Ovary (tissue), 10 donors: ENCODE measurements at places on chromosomes 13 and 19. TPM values are rescaled to one million over a fixed set of nuclear protein-coding genes. Genes with fewer than 3 reads are reported as not detected.
A peak's percentile ranks its signal among the peaks of the same experiment; 100 is the strongest.

- DNase-seq: no peak
Measured at GRCh38 chr13:25372284-25373081, 709 bp downstream of the ATP8A2 start.

- DNase-seq: no peak
Measured at GRCh38 chr13:73399347-73400216, 340.8 kb downstream of the KLF5 start.

GRCh38 chr13:107576430-107576829 lies 638.9 kb downstream of the LIG4 start:
- DNase-seq: no peak

DNA sequence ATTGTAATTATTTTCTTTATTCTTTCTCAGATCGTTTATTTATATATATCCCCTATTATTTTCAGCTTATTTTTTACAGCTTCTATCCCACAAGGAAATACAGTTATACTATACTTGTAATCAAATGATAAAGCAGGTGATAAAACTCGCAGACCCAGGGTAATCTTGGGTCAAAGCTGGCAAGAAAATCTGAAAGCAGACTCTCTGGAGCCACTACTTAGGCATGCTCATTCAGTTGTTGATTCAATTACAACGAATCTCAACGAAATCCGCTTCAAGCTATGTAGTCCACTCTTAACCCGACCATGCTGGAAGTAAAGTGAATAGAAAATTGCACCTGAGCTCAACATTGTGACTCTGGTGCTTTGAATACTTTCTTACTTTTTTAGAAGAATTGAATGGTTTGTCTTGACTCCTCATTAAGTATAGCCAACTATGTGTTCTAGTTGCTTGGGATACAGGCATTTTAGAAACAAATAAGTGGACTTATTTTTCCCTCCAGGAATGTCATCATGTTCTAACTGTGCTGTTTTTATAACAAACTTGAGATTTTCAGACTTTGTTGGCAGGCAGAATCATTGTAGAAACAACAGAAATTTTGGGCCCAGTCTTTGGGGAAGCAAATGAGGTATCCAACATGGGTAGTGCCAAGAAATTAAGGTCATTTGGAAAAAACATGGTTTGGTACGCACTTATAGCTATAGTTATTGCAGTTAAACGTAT lies 21.4 kb downstream of the ESD start:
- DNase-seq: no peak

- DNase-seq: no peak
Measured at GRCh38 chr19:47107202-47107952, 6.2 kb downstream of the ZC3H4 start.

DNA sequence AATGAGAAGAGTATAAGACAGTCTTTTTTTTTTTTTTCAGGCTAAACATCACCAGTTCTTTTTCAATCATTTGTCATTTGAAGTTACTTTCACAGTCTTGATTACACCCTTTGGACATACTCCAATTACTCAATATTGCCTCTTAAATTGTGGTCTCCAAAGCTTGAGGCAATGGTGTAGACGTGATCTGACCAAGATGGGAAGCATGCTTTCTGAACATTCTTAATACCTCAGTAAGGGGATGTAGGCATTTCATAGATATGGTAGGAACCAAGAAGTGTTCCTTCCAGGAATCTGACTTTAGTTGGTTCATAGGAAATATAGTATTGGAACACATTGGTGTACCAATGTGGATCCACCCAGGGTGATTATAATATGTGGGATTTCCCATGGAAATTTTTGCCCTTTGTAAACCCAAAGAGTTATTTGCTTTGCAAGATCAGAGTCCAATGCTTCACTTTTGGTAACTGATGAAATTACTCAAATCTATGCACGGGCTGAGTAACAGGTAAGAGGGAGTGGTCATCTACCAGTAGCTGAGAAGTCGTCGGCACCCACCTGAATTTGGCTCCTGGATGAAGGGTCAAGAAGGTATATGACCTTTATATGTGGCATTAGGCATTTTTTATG lies 62.2 kb downstream of the ERCC5 start:
- no peak for DNase-seq

DNA sequence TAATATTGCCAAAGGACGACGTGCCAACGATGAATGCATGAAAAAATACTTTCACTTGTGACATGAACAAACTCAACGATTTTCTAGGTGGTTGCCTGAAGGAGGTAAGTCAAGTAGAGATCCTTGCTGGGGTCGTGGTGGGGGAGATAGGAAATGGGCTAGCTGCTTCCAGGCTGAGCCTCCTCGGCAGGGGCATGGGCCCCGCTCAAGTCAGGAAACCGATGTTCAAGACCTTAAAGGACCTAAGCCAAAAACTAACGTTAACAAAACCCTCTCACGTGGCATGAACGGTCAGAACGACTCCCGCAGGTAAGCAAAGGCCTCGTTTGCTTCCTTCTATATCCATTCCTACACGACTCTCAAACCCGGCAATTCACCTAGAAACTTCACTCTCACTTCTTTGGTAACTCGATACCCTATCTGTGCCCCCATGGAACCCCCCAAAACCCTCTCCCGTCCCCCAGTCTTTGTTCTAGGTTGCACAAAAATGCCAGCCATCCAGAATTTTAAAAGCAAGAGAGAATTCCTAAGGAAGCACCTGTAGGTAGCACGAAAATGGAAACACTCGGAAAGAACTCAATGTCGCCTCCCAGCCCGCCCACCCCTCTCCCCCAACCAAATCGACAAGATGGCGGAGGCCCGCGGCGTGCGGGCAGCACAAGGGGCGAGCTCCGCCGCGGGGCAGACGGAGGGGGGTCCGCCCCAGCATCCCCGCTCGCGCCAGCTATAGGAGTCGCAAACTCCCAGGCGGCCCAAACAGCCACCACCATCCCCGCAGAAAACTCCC lies 13.6 kb downstream of the ACP4 start:
- no peak for DNase-seq

- no peak for DNase-seq
Measured at GRCh38 chr13:34546344-34547250, 395.5 kb upstream of the NBEA start.

- no peak for DNase-seq
Measured at GRCh38 chr13:72599178-72599743, 128.2 kb downstream of the MZT1 start.

- DNase-seq: no peak
Measured at GRCh38 chr13:86269511-86269910, 470.3 kb upstream of the SLITRK6 start.

DNA sequence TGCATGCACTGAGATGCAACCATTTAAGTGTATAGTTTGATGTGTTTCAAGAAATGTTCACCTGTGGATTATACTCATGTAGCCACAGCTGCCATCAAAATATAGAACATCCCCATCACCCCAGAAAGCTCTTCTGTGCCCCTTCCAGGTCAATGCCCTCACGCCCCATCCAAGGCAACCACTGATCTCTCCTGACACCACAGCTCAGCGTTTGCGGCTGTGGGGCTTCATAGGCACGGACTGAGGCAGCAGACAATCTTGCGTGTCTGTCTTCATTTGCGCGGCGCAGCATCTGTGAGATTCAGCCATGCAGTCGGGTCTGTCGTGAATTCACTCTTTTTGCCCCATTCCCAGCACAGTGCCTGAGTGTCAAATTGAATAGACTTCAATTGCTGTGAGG lies 153.8 kb upstream of the UQCRFS1 start:
- DNase-seq: no peak

DNA sequence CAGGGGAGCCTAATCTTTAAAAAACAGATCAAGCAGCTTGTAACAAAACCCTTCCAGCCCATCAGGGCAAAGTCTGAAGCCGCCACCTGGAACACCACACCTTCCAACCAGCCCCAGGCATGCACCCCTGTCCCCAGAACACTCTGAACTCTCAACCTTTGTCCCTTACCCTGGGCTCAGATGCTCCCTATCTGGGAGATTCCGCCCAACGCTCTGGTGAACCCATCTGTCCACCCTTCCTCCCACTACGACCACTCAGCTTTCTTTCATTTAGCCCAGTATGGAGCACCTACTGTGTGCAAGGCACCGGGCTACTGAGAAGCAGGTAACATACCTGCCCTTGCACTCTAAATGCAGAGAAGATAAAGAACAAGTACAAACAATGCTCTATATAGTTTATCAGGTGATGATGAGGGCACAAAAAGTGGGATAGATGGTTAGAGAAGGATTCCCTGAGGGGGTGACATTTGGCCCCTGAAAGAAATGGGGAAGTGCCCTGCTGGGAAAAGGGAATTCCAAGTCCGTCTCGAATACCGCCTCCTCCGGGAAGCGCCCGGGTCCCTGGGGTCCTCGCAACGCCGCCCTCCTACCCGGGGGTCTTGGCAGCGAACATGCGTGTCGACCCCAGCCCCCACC lies 629 bp downstream of the PEPD start:
- DNase-seq: no peak

- peak; percentile 64 for DNase-seq
Measured at GRCh38 chr19:41321600-41322270, 11.8 kb downstream of the CCDC97 start.

TMTC4 gene
- 5.9 TPM for polyA plus RNA-seq

DNA sequence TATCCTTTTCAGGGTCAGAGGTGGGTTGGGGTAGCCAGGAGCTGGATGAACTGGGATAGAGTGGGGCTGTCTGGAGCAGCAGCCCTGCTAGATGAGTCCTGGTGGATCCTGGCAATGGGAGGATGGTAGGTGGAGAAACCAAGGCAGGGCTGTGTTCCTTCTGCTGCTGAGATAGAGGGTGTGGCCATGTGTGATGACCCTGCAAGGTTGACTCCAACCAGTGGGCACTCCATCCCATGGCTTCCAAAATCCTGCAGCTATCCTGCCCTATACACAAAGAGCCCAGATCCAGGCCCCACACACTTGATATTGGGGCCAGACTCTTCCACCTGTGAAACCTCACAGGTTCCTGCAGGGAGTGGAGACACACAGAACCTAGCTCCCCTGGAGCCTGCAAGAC lies 2.4 kb upstream of the ZNF446 start:
- DNase-seq: no peak

DNA sequence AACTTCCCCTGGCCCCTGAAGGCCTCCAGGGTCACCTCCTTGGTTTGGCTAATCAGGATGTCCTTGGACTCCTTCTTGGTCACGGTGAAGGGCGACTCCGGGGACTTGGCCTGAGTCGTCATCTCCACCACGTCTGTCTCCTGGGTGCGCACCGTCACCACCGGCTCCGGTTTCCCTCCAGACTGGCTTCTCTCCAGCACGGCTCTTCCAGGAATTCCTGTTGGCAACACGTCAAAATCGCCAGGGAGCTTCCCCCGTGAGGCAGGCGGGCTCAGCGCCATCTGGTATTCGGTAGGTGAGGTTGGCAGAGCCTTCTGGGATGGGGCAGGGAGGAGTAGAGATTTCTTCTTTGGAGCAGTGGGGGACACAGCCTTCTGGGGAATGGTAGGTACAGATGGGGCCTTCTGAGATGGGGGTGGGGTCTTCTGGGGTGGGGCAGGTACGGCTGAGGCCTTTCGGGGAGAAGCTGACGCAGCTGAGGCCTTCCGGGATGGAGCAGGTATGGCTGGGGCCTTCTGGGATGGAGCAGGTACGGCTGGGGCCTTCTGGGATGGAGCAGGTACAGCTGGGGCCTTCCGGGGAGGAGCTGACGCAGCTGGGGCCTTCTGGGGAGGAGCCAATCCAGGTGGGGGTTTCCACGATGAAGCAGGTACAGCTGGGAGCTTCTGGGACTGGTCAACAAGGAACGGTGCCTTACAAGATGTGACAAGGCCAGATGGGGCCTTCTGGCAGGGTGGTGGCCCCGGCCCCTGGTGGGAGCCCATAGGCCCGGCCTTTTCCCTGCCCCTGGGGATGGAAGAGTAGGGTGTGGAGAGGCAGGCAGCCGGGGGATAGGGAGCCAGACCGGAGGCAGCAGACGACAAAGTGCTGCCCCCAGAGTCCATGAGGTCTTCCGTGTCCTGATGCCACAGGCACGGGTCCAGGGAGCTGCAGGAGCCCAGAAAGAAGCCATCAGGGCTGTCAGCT lies 3.8 kb downstream of the GARIN5B start:
- DNase-seq: no peak

DNA sequence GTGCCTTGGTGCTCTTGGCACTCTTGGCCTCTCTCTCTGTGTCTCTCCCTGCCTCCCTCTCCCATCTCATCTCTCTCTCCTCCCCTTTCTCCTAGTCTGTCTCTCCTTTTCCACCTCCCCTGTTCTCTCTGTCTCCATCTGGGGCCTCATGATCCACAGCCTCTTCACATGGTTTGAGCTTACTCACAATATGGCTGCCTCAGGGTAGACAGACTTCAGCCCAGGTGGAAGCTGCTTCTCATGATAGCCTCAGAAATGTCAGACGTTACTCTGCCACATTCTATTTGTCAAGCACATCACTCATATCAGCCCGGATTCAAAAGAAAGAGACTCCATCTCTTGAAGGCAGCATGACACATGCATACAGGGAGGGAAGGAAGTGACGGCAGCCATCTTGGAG lies 18.4 kb upstream of the S1PR4 start:
- DNase-seq: no peak

DNA sequence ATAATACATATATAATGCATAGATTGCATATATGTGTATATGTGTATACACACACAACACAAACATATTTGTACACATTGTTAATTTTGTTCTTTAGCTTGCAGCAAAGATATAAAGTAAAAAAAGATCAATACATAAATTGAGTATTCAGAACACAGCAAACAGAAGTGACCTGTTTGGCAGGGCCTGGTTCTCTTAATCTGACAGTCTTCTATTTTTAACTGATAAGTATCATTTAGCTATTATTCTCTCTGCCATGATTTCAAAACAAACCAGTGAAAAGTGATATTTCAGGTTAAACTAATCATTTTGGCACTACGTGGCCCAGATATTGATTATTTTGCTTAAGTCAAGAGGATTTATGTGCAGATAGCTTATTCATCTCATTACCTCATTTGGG lies 309.4 kb downstream of the OXGR1 start:
- no peak for DNase-seq

DNA sequence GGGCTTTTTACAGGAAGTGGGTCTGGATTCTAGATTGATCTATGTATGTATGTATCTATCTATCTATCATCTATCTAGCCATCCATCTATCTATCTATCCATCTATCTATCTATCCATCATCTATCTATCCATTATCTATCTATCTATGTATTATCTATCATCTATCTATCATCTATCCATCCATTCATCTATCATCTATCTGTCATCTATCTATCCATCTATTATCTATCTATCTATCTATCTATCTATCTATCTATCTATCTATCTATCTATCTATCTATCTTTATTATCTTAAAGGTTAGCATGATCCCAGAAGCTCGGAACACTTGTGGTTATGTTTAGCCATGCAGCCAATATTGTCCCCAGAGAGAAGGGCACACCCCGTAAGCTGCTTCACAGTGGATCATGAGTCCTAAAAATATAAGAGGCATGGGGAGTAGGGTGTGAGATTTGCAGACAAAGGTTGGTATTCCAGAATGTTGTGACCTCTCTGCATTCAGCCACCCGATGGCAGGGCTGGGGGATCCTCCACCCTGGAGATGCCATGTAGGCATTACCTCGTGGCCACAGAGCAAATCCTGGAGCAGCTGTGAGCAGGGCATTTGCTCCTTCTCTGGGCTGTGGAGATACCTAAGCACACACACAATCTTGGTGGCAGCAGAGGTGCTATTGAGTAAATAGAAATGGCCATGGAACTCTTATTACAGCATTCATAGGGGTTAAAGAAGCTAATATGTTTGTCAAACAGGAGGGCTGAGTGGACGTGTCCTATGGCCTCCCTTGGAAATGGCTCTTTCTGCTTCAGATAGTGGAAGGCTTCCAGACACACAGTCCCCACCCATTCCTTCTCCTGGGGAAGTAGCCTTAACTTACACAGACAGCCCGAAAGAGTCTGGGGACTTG lies 310.0 kb upstream of the TSHZ3 start:
- DNase-seq: no peak

POU4F1 gene
- polyA plus RNA-seq: 0.02 TPM
